Mucosa of descending colon (tissue), 3 donors: ENCODE measurements at places on chromosomes 1 and 21.
A peak's percentile ranks its signal among the peaks of the same experiment; 100 is the strongest.

DNA sequence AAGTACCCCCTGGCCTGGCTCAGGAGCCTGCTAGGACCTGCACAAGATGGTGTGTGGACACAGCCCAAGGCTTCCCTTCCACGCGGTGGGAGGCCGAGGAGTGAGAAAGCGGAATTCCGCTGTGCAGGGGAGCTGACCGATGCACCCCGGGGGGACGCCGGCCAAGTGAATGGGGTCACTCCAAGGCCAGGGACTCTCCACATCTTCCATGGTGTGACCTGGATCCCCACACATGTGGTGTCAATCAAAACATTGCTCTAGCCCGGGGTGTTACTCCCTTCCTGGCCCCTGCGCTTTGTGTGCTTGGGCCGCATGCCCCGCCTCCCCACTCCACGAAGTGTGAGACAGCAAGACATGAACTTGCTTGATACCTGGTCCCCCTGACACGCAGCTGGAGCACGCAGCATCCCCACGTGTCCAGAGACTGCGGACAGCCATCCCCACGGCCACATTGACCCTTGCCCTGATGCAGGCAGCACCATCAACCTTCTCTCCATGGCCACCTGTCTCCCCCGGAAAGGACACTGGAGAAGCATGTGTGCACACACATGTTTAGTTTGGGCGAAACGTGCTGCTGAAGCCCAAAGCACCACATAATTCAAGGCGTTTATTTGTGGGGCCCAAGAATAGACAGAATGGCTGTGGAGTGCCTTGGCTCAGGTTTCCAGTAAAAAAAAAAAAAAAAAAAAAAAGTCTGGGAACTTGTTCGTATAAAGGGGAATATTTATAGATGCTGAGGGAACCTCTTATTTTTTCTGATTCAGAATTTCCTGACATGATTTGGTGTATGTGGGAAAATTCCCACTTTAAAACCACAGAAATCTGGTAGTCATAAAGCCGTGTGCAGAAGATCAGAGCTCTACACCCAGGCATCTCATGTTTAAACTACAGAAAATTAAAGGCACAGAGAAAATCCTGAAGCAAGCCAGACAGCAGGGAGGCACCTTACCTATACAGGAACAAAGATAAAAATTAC is 171.7 kb downstream of the HUNK start:
- no peak for DNase-seq

DNA sequence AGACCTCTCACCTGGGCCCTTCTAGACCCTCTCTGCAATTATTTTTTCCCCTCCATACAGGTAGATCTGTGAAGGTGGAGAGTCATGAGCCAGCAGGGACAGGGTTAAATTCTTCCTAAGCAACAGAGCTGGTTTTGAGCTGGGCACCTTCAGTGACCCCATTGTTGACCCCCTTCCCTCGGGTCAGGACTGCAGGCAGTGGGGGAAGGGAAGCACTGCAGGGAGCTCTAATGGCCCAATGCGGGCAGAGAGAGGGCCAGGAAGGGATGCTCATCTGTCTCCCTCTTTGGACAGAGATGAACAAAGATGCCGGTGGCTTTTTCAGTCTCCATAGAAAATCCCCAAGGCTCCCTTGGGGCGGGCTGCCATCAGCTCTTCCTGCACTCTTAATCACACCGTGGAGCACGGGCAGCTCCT is 21.4 kb downstream of the SOX13 start:
- no peak for DNase-seq

GRCh38 chr21:35517865-35518264 is 468.8 kb upstream of the RUNX1 start:
- no peak for DNase-seq

- DNase-seq = no peak
These were observed 5.3 kb downstream of the TENT5C start for GRCh38 chr1:117611121-117611601.

- DNase-seq = no peak
These were observed 69.5 kb downstream of the PLD5 start for GRCh38 chr1:242455052-242455361.

DNA sequence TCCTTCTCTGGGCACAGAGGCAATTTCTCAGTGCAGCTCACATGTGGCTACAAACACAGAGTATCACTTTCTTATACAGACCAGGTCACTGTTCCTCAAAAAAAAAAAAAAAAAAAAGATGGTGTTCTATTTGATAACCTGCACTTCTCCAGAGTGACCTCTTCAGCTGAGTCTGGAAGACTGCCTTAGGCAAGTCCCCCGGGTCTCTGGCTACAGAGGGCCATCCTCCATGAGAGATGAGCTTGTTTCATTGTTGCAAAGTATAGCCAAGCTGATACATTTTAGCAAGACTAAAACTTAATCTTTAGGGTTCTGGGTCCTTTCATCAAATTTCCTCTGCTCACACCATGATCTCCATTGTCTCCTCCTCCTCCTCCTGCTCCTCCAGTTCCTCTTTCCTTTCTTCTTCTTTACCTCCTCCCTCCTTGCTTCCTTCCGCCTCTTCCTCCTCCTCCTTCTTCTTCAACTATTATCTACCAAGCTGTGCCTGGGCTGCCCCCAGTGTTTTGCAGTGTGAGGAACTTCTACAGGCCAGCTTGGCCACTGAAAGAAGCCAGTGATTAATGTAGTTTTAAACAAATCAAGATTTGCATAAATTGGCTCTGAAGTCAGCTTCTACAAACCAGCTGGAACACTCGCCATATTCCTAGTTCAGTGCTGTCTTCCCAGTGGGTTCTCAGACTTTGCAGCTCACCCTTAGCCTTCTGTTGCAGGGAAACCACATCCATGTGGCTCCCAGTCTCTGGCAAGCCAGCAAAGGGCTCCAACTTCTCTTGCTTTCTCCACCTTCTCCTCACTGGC is 139.4 kb downstream of the RUNX1 start:
- DNase-seq = no peak

- no peak for DNase-seq
These were observed 437.8 kb downstream of the PTBP2 start for GRCh38 chr1:97159342-97159741.

DNA sequence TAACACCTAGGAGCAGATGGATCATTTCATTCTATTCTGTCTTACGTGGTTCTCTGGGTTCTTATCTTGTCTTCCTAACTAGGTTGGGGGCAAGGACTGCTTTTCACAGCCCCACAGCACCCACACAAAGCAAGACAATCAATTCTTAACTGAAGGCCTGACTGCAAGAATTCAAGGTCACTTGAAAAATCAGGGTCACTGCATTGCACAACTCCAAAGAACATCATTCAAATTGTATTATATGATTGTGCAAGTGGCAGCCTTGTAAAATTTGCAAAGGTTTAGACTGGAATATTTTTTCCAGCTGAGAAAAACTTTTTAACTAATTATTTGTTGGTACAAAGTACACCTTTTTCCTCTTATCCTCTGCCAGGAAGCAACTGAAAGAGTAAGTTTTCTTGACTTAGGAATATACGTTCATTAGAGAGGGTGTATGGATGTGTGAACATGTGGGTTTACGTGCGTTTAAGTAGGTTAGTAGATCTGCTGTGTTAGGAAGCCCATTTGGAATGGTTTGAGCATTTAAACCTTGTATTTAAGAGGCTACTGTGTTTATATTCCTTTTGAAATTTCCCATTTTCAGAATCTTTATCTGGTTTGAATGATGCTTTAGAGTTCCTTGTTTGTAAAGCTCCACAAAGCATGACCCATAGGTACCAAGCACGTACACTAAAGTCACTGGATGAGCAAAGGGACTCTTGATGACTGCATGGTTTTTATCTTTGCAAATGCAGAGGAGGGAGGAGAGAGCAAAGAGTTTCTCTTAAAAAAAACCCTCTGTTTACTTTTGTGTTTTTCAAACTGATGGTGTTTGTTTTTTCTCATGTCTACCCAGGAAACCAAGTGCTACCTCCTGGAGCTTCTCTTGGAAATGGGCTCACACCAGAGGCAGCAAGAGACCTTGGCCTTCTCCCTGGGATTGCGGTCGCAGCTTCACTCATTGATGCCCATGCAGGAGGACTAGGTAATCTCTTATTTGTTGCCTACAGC is 214.9 kb downstream of the FGGY start:
- DNase-seq = no peak

DNA sequence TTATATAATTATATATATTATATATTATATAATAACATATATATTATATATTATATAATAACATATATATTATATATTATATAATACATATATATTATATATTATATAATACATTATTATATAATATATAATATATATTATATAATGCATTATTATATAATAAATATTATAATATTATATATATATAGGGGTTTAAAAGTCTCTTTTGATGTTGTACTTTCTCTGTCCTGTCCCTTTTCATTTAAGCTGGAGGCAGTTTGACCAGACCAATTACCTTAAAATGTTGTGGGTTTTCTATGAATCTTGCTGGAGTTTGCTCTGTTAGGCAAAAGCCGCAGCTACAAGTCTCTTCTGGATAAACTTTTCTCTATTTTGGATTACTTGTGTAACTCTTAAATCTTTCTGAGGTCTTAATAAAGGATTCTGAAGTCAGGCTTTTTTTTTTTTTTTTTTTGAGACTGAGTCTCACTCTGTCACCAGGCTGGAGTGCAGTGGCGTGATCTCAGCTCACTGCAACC is 22.2 kb upstream of the KIF1B start:
- DNase-seq = no peak

- DNase-seq = no peak
These were observed 67.7 kb upstream of the RUNX1 start for GRCh38 chr21:35116777-35117176.

DNA sequence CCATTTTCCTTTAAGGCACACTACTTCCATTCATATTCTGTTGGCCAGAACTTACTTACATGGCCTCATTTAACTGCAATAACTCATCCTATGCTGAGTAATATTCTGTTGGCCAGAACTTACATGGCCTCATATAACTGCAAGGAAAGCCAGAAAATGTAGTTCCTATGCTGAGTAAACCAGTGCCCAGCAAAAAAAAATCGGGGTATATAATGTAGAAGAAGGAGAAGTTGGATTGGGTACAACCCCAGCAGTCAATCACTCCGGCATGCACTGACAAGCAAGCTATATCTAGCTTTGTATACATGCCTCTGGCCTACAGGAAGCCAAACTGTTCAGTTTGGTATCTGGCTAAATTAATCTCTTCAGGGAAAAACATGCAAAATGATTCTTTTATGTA is 39.4 kb upstream of the PPIH start:
- DNase-seq = no peak

- DNase-seq = no peak
These were observed 64.1 kb downstream of the ACTL8 start for GRCh38 chr1:17819129-17819802.

DNA sequence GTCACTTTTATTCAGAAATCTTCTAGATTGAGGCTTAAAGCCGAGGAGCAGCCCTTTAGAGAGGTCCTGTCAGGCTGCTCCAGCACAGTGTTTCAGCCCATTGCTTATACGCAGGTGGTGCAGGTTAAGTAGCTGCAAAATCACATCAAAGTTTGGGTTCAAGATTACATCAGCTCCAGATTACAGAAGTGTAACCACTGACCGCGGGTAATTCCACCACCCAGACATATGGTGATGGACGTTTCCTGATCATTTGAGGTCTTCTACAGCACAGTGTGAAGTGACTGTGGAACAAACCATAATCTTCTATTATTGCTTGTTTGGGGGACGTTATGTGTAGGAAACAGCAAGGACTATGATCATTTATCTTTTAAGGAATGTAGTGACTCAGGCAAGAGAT is 11.8 kb downstream of the C1orf115 start:
- DNase-seq = no peak

GRCh38 chr1:221748981-221749380 is 7.1 kb upstream of the DUSP10 start:
- no peak for DNase-seq

GRCh38 chr1:186530109-186530508 is 69.2 kb upstream of the PDC start:
- DNase-seq = no peak

DNA sequence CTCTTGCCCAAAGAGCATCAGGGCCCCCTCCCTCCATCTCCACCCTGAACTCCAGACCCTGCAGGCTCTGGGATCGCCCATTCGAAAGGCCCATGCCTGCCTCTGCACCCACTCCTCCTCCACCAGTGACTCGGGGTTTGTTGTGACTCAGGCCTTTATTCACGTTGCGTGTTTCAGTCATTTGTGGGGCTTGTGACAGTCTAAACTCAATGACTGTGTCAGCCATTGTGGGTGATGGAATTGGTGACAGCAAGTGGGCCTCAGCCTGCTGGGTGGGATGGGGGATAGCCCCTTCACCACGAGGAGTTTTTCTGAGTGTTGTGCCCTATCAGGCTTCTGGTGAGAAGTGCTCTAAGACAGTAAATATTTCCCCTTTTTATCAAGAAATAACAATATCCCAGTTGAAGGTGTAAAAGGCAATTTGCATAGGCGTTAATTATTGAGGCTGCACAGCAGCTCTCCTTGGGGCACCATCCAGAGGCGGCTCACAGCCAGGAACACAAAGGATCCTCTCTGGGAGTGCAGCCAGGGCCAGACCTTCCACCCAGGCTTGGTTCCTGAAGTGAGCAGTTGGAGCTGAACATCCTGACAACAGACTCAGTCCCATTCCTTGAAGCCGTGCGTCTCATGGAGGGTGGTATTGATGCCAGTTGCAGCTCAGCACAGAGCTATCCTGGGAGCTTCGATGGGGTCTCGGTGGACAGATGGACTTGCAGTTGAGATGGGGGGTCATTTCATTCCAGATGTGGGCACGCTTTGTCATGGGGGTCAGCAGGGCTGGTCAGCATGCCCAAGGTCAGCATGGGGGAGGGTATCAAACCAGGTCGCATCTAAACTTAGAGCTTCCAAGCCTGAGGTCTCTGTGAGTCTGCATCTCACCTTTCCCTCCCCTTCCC is 135.6 kb upstream of the CACNA1E start:
- DNase-seq = no peak

DNA sequence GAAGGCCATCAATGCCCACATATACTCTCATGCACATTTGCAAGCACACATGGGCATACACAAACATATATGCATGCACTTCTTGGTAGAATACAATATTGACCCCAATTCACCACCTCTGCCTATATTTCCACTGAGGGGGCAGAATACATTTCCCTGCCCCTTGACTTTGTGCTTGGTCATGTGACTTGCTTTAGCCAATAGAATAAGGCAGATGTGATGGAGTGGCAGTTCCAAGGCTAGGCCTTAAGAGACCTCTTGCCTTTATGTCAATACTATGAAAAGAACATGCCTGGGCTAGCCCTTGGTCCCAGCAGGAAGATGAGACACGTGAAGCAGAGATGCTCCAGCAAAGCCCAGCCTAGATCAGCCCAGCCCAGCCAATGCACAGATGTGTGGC is 66.0 kb upstream of the GRIK3 start:
- no peak for DNase-seq

- DNase-seq = no peak
These were observed 11.5 kb downstream of the PLA2G2D start for GRCh38 chr1:20107796-20108195.

DNA sequence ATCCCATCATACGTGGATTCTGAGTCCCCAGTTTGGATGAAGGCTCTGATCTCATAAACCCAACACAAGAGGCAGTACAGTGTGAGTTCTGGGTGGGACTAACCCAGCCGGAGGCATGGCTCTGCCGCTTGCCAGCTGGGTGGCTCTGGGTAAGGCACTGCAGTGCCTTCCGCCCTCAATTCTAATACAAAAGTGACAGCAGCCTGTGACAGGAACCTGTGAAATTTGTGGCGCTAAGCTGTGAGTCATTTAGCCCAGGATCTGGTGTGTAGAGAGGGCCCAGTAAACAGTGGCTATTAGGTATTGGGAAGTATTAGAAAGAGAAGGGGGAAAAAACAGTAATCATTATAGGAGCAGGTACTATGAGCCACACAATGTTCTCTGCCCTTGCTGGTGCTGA is 23.3 kb downstream of the HSPG2 start:
- no peak for DNase-seq

- DNase-seq = no peak
These were observed 89.0 kb downstream of the MACF1 start for GRCh38 chr1:39293375-39294070.

GRCh38 chr1:20325844-20326420 is 35.3 kb downstream of the VWA5B1 start:
- peak; percentile 14 for DNase-seq
